ENCODE measurements at places on chromosomes 3 and 15. TPM values are rescaled to one million over a fixed set of nuclear protein-coding genes. Genes with fewer than 3 reads are reported as not detected.

Gene FGF7
- total RNA-seq, result 0.11 TPM

Gene C3orf70
- not detected for total RNA-seq

Gene ANKRD34C
- not detected for total RNA-seq

Gene COL6A5
- not detected for total RNA-seq

Gene RBMS3
- total RNA-seq, result 0.16 TPM

Gene TGM5
- 0.27 TPM for total RNA-seq

Gene TLNRD1
- total RNA-seq, result 11.5 TPM

Gene RNU5B-1
- 18.9 TPM for total RNA-seq

Gene PLA1A
- total RNA-seq, result not detected

Gene FMN1
- total RNA-seq, result 18.2 TPM

Gene GOLGA8S
- total RNA-seq, result 0.61 TPM

Gene CEP152
- total RNA-seq, result 26.3 TPM

Gene SLC22A13
- 0.65 TPM for total RNA-seq

Data from naive thymus-derived CD4-positive, alpha-beta T cell (primary cell).